ENCODE measurements at places on chromosomes 11 and 22.

GRCh38 chr11:47351156-47352126, 1.1 kb downstream of the MYBPC3 start:
- DNase-seq: no peak

- no peak for DNase-seq
Observed at GRCh38 chr11:47099214-47099917, 77.3 kb downstream of the ARFGAP2 start.

DNA sequence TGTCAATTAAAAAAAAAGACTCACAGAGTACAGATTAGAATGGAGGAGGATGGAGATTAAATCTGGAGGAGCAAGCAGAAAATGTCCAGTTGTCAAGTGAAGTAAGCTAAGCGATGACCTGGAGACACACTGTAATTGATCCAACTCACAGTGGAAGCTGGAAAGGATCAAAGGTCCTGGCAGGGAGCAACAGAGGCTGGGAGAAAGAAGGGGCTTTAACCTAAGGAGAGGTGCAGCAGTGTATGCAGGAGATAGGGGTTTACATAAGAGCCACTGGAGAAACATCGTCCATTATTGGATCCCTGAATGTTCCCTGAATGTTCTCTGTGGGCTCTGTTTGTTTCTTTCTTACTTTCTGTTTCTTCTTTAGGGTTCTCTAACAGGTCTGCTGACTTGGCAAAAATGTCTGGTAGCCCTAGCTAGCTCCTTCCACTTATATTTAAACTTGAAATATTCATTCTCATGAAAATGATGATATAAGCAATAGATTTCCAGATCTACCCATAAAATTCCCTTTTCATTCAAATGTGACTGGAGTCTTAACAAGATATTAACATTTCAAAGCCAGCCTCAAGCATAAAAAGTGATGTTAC, 30.1 kb upstream of the CAT start:
- no peak for DNase-seq

DNA sequence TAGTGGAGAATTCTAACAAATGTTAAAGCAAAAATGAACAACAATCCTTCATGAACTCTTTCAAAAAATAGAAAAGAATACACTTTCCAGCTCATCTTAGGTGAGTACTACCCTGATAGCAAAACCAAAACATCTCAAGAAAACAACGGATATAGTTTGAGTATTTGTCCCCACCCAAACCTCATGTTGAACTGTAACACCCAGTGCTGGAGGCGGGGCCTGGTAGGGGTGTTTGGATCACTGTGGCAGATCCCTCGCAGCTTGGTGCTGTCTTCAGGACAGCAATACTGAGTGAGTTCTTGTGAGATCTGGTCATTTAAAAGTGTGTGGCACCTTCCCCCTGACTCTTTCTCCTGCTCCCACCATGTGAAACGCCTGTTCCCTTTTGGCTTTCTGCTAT, 27.0 kb downstream of the NCAPD3 start:
- DNase-seq: no peak

DNA sequence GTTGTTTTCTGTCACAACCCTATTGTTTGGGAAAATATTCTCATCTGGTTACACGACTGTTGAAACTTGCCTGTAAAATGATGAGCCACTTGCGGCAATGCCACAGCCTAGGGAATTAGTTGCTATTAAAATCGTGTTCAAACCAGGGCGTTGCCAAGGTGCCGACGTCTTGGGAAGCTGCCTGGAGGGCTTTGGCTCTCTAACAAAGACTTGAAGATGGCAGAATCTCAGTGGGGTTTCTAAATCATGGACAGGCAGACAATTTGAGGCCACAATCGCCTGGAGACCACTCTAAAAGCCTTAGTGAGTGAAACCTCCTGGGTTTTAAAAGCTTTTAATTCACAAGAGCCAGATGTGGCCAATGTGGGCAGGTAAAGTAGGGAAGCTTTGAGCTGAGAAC, 117.2 kb upstream of the BMAL1 start:
- no peak for DNase-seq

- peak; percentile 65 for DNase-seq
Observed at GRCh38 chr11:8342821-8343681, 79.4 kb upstream of the LMO1 start.

- DNase-seq: no peak
Observed at GRCh38 chr11:2666828-2667570, 32.8 kb downstream of the KCNQ1OT1 start.

- no peak for DNase-seq
Observed at GRCh38 chr11:124892750-124893454, 4.8 kb downstream of the ROBO4 start.

DNA sequence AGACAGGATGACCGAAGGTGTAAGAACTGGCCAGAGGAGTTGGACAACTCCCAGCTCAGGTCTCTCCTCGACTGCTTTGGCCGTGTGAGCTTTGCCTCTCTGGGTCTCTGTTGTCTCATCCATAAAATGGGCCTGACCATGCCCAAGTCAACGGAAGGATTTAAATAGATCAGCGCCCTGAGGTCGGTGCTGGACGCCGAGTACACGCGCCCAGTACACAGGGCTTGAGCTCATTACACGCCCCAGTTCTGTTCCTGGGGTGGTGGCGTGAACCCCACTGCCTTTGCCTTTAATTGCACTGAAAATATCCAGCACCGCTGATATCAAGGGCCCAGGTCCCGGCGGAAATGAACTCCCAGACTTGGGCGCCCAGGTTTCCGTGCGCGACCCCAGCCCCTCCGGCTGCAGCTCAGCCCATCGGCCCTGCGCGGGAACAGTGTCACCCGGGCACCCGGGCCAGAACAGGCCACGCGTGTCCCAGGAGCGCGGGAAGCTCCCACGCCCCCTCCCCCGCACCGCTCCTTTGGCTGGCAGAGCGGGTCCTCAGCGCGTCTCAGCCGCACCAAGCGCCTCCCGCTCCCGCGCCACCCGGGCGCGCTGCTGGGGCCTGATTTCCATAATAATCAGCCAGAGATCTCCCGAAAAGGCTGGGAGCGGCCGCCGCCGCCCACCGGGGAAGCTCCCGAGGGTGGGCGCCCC, 42.2 kb downstream of the CYTH4 start:
- no peak for DNase-seq

GRCh38 chr11:67392183-67392715, 463 bp downstream of the RAD9A start:
- DNase-seq: no peak
